ENCODE measurements at places on chromosomes 16 and 17. TPM values are rescaled to one million over a fixed set of nuclear protein-coding genes. Genes with fewer than 3 reads are reported as not detected.

The TBC1D28 gene
- total RNA-seq = not detected

DNA sequence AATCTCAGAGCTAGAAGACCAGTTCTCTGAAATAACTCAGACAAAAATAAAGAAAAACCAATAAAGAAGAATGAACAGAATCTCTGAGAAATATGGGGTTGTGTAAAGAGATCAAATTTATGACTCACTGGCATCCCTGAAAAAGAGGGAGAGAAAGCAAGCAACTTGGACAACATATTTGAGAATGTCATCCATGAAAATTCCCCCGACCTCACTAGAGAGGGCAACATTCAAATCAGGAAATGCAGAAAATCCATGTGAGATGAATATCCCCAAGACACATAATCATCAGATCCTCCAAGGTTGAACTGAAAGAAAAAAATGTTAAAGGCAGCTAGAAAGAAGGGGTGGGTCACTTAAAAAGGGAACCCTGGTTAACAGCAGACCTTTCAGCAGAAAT, 32.1 kb downstream of the TANC2 start:
- no peak for DNase-seq

DNA sequence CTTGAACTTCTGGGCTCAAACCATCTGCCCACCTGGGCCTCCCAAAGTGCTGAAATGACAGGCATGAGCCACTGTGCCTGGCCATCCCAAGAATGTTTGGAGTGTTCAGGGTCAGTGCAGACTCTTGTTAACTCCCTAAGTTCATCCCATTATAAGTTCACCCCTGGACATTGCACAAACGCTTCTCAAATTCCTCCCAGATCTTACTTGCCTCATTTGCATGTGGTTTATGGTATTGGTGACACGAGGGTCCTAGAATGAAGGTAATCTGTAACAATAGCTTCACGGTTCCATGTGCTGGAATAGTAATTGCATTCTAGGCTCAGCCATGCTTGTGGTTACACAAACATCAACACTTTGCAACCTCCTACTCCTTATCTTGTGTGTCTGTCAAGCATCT, 5.0 kb upstream of the CCDC42 start:
- DNase-seq = no peak

The CCL4 gene
- total RNA-seq = 0.86 TPM

The BRCA1 gene
- total RNA-seq = 2.9 TPM

The ZPBP2 gene
- total RNA-seq = not detected

GRCh38 chr16:17224879-17225281, 245.9 kb downstream of the XYLT1 start:
- DNase-seq = peak; percentile 37

The CBLN1 gene
- 0.89 TPM for total RNA-seq

The TBC1D3H gene
- total RNA-seq = not detected

DNA sequence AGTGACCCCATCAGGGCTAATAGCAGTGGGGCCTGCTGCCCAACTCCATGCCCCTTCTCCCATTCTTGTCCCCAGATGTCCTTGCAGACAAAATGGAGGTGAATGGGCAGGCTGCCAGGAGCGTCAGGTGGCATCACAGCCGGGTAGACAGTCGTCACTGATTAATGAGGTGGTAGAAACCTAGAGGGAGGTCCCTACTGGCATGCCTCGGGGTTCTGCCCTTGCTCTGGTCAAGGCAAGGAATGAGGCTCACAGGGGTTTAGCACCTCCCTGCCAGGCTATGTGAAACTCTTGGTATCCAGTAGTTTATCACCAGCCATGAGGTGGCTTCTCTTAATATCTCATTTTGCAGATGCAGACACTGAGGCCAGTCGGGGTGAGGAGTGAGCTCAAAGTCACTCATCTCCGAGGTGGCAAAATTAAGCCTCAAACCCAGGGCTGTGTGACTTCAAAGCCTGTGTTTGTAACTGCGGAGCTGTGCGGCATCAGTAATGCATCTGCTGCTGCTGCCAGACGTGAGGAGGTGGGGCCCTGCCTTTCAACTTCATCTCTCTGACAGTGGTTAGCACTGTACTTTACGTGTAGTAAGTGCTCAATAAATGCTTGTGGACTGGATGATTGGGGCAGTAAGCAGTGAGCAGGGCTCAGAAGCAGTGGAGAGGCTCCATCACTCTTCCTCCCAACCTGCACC, 21.3 kb downstream of the RAI1 start:
- DNase-seq = no peak

GRCh38 chr17:38888842-38889241, 19.0 kb downstream of the LASP1 start:
- DNase-seq = no peak

The MYH8 gene
- total RNA-seq = not detected

Data from left cardiac atrium (tissue), 4 donors.